Thymus (tissue), 14 donors: ENCODE measurements at places on chromosomes 13 and 19. TPM values are rescaled to one million over a fixed set of nuclear protein-coding genes. Genes with fewer than 3 reads are reported as not detected.

DNA sequence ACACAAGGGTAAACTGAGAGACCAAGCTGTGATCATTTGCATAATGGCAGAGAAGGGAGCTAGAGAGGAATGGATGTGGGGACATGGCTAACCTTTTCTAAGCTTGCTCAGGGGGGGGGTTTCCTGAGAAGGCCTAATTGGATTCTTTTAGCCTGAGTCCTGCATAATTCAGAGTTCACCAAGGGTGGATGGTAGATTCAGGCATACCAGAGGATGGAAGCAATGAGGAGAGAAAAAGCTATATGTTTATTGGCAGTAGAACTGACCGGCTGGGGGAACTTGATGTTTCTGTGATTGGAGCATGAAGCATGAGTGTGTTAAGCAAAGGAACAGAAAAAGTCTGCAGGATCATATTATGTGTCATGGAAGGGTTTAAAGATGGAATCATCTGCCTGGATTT lies 65.9 kb upstream of the KLF12 start:
- no peak for DNase-seq

DNA sequence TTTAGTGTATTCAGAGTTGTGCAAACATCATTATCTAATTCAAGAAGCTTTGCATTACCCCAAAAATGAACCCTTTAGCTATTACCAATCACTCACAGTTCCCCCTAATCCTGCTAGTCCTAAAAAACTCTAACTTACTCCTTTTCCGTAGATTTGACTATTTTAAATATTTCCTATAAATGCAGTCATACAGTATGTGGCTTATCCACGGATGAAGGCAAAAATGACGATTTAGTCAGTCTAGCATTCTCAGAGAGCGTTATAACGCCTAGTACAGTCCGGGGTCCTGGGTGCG lies 587 bp upstream of the ZNF383 start:
- no peak for DNase-seq

DNA sequence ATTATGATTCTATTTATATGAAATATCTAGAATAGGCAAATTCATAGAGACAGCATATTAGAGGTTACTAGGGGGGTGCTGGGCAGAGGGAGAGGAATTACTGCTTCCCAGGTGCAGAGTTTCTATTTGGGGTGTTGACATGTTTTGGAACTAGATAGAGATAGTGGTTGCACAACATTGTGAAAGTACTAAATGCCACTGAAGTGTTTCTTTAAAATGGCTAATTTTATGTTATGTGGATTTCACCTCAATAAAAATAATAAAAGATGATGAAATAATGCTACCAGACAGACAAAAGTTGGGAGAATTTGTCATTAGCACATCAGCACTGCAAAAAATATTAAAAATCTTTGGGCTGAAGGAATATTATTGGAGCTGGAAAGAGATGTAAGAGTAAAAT lies 63.4 kb downstream of the SLC6A16 start:
- DNase-seq, result no peak

- DNase-seq, result no peak
Measured at GRCh38 chr13:92984151-92984550, 242.5 kb upstream of the GPC6 start.

DNA sequence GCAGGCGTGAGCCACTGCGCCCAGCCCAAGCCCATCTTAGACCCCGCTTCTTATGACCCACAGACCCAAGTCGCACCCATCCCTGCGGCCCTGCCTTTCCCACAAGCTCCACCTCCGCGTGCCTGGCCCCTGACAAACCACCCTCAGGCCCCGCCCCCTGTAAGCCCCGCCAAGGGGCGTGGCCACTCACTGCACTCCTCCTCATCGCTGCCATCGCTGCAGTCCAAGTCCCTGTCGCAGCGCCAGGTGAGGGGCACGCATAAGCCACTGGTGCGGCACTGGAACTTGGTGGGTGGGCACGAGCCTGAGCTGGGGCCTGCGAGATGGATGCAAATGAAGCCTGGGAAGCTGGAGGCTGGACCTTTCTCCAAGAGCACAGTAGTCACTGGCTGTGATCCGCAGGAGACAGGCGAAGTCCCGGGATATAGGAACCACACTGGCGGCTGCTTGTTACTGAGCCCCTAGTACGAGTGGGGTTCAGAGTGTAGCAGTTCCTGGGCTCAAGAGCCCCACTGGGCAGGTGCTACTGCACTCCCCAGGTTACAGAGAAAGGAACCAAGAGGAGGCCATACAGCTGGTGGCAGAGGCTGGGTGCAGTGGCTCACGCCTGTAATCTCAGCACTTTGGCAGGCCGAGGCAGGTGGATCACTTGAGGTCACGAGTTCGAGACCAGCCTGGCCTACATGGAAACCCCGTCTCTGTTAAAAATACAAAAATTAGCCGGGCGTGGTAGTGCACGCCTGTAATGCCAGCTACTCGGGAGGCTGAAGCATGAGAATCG lies 3.1 kb downstream of the CD320 start:
- DNase-seq, result no peak

GRCh38 chr19:48405010-48405659 lies 11.7 kb downstream of the GRIN2D start:
- no peak for DNase-seq

DNA sequence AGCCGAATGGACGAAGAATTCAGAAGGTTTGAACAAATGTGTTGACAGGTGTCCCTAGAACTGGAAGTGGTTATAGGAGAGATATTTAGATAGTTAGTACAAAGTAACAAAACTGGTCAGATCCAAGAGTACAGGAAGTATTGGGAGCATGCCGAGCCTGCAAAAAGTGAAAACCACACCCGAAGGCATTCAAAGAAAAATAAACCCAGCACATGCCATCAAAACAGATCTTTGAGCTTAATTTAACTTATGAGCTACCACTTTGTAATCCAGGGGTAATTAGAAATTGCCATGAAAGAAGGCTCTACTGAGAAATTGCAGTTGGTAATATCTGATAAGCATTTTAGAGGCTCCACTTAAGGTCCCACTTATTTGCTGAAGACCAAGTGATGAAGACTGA lies 214.2 kb downstream of the DNAJC15 start:
- DNase-seq, result no peak

GRCh38 chr13:51357928-51358595 lies 18.6 kb downstream of the SERPINE3 start:
- DNase-seq, result no peak

DNA sequence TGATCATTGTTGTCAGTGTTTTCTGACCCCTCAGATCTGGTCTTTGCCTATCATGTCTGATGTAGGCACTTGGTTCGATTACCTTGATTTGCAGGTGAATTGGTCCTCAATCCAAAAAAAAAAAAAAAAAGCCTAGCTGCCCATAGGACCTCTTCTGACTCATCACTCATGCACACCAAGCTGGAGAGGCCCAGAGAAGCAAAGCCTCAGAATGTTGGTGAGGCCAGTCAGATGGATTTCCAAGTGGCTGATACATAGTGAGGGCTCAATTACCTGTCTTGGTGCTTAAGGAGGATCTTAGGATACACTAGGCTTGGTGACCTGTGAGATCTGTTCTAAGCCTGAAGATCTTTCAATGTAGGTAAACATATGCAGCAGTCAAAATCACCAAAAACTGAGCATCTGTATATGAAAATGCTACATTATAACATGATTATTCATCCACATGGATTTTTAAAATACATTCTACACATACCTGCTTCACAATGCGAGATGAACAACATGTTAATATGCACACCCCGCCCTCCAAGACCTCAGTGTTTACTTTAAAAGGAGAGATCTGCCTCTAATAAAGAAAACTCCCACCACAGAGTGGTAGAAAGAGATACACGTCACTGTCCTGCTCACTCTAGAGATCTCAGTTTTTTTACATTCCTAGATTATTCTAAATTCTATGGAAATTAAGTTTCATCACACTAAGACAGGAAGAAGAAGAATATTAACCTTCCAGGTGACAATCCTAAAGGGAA lies 79.9 kb upstream of the RAP2A start:
- DNase-seq, result no peak

- DNase-seq, result no peak
Measured at GRCh38 chr19:52188822-52189734, 774 bp upstream of the PPP2R1A start.

DNA sequence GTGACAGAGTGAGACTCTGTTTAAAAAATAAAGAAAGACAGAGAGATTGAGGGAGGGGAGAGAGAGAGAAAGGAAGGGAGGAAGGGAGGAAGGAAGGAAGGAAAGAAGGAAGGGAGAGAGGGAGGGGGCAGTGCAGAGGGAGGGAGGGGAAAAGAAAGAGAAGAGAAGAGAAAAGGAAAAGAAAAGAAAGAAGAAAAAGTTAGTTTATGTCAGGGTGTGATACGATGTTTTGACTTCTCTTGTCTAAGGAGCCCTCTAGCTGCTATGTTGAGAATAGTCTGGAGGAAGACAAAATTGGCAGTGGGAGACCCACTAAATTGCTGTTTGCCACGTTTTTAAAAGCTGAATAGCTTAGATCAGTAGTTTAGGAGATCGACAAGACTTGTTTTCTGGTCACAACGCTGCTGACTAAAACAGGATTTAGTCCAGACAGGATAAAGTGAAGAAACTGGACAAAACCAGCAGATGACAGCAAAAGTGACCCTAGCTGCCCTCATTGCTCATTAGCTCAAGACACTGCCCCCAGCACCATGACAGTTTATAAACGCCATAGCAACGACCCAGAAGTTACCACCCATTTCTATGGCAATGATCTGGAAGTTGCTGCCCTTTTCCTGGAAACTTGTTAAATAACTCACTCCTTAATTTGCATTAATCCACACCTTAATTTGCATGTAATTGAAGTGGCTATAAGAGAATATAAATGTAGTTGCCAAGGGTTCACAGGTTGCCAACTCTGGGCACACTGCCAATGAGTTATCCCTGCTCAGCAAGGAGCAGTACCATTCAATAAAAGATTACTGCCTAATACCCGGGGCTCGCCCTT lies 11.1 kb downstream of the TEX101 start:
- DNase-seq, result no peak

DNA sequence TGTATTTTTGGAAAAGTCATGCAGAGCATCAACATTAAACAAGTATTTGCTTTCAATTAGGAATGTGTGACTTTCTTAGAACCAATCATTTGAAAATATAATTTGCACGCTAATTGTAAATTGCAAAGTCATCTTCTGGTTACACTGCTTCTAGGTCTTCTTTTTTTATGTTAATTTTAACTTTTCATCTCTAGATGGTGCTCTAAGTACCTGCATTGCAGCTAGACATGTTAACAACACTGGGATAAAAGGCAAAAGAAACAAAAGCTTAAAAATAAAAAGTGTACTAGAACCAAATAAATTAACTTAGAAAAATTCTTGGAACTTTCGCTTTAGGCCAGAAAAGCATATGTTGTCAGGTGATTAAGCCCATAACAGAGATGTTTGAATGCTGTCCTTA lies 2758.2 kb downstream of the PCDH9 start:
- no peak for DNase-seq

DNA sequence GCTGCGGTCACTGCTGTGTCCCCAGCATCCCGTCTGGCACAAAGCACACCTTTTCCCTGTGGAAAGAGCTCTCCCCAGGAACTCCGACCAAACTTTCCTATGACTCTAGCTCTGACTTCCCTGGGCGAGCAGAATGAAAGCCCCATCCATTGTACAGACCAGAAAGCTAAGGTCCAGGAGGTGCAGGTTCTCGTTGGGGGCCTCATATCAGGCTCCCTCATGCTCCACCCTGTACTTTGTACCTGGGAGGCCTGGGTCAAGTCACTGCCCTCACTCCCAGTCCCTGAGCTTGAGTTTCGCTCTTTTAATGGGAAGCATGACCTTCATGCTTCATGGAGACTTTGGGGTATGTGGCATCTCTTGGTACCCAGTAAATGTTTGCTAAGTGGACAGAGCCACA lies 18.4 kb downstream of the CYTH2 start:
- no peak for DNase-seq

- no peak for DNase-seq
Measured at GRCh38 chr13:78976696-78977095, 317.7 kb upstream of the OBI1 start.

GRCh38 chr13:83620530-83621220 lies 261.6 kb downstream of the SLITRK1 start:
- DNase-seq, result no peak

GRCh38 chr13:33377825-33378224 lies 92.3 kb upstream of the STARD13 start:
- DNase-seq, result no peak

DNA sequence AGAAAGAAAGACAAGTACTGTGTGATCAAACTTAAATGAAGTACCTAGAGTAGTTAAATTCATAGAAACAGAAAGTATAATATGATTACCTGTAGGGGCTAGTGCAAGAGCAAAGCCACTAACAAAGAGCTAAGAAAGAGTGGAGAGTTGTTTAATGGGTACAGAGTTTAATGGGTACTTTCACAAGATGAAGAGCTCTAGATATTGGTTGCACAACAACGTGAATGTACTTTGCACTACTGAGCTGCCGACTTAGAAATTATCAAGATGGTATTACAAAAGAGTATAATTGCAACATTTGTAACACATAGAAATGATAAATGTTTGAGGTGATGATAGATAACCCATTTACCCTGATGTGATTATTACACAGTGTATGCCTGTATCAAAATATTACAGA lies 140.3 kb upstream of the GPC6 start:
- no peak for DNase-seq

DNA sequence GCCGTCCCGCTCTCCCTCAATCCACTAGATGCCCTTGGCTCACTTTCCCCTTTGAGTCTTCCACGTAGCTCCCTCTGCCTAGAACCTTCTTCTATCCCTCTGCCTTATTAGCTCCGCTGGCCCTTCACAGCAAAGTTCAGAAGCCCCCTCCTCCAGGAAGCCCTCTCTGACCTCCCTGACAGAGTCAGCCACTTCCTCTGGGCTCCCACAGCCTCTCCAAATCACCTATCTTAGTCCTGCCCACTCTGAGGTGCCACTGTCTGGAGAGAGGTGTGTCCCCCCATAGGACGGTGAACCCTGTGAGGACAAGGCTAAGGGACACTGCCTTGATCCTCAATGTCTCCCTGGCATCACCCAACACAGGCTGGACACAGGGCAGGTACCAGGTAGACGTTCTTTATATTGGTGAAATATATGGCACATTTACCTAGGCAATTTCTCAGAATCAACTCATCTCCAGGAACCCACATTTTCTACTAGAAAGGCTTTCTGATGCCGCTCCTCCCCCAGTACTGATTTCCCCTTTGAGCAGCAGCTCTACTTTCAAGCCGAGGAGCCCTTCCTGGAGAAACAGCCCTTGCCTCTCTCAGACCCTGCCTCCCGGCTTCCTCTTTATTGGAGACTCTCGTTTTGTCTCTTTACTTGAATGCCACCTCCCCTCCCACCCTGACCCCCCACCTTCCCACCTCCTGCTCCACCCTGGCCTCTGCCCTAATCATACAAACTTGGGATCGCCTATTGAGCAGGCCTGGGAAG lies 3.4 kb upstream of the TGFB1 start:
- DNase-seq, result no peak

The DCT gene
- total RNA-seq, result 0.90 TPM

The ZNF66 gene
- total RNA-seq, result 6.1 TPM

The NLRP9 gene
- not detected for total RNA-seq

The IGFL1 gene
- 0.99 TPM for total RNA-seq

The REEP6 gene
- 0.66 TPM for total RNA-seq

The KLK3 gene
- total RNA-seq, result 0.19 TPM

The KLHL1 gene
- 0.05 TPM for total RNA-seq

The ZNF554 gene
- 4.4 TPM for total RNA-seq

The FBXO27 gene
- total RNA-seq, result 2.6 TPM

The KLK10 gene
- 0.42 TPM for total RNA-seq

The IL4I1 gene
- total RNA-seq, result 8.6 TPM

The SRRM5 gene
- total RNA-seq, result 0.05 TPM

The PODNL1 gene
- 0.09 TPM for total RNA-seq

The NECTIN2 gene
- 11.2 TPM for total RNA-seq

The ZNF780B gene
- total RNA-seq, result 12.4 TPM
